ENCODE measurements at places on chromosomes 16 and 17.

- DNase-seq = no peak
Observed at GRCh38 chr16:78290395-78290794, 190.9 kb downstream of the WWOX start.

GRCh38 chr17:50090071-50090470 lies 5.1 kb upstream of the PDK2 start:
- DNase-seq = no peak

DNA sequence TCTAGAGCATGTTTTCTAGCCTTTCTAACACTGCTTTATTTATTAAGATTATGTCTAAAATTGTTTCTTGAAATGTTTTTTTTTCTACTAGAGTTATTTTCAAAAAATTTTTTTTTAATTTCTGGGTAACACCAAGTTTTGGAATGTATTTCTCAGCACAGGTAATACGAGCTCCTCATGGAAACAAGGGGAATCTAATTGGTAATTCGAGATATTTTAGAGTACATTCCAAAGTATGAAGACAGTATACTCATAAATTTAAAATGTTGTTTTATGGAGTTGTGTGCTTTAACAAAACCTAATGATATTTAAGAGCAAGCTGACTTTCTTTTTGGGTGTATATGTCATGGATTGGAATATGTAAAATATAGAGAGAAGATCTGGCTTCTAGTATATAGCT lies 42.4 kb downstream of the OMG start:
- no peak for DNase-seq

GRCh38 chr16:3066440-3066748 lies 954 bp downstream of the IL32 start:
- no peak for DNase-seq

DNA sequence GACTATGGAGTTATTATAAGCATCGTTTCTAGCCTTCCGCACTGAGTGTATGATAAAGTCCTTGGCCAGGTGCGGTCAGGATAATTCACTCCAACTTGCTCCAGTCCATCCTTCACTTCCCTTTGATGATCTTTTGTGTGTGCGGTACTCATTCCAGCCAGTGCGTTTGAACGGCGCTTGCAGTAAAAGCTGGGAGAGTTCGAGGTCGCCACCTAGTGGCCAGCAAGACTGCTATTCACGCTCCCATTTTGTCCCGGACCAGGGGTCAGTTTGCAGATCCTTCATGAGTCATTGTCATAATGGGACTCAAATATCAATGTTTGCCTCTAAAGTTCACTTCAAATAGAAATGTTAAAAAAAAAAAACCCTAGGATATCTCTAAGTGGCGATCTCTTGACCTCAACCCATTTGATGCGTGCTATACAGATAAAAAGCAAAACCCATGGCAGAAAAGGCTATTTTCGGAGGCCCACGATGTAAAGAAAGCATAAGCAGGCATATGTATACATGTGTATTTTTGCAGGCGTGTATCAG lies 417.1 kb downstream of the TMEM114 start:
- peak; percentile 92 for DNase-seq

GRCh38 chr16:58501242-58502131 lies 1.5 kb downstream of the NDRG4 start:
- peak; percentile 95 for DNase-seq

- peak; percentile 42 for DNase-seq
Observed at GRCh38 chr17:83149761-83150251, 70.4 kb downstream of the METRNL start.

GRCh38 chr16:35743101-35743692 lies 2283.8 kb downstream of the TP53TG3F start:
- DNase-seq = no peak

DNA sequence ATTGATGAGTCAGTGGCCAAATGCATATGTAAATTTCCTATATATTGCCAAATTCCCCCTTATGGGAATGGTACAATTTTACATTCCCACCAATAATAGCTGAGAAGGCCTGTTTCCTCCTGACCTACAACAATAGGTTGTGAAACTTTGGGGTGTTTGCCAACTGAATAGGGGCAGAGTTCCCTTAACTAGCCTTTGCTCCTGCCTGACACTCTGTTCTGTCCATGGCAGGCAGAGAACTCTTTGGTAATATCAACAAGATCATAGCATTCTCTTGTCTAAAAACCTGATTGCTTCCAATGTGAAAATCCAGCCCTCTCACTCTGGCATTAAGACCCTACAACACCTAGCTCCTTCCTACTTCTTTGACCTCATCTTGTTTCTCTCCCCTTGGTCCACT lies 149.7 kb downstream of the HAPSTR1 start:
- no peak for DNase-seq

GRCh38 chr17:39737760-39738567 lies at the start of gene GRB7:
Gene GRB7, plus strand, starts transcription at chr17:39737938. Its CDS starts 4,364 bp downstream, at chr17:39742302.
- DNase-seq = peak; percentile 93

- DNase-seq = no peak
Observed at GRCh38 chr16:49940464-49941224, 84.4 kb upstream of the CNEP1R1 start.

DNA sequence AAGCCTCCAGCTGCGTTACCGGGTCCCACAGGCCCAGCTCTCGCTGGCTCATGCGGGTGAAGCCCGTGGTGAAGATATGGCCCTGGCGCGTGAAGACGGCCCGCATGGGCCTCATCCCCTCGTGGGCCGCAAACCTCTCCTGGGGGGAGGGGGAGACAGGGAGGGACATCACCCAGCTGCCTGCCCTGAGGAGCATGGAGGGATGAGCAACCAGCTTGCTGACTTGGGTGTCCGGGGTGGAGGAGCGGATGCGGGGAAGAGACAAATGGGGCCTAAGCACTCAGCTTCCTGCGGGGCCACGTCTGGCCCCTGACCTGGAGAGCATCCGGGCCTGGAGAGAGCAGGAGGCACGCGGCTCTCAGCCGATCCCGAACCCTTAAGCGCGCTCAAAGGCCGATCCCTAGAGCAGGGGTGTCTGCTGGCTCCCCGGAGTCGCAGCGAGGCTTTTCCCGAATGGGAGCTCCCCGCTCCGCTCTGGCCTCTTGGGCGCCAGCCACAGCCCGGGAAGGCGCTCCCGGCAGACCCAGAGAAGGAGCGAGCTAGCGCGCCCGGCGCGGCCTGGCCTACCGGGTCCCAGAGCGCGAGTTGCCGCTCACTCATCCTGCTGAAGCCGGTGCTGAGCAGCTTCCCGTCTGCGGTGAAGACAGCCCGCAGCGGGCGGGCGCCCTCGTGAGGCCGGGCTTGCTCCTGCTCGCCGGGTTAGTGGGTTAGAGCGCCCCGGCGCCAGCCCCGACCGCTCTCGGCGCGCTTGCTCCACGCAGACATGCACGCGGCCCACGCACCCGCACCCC lies 5.0 kb downstream of the CORO6 start:
- DNase-seq = peak; percentile 96

DNA sequence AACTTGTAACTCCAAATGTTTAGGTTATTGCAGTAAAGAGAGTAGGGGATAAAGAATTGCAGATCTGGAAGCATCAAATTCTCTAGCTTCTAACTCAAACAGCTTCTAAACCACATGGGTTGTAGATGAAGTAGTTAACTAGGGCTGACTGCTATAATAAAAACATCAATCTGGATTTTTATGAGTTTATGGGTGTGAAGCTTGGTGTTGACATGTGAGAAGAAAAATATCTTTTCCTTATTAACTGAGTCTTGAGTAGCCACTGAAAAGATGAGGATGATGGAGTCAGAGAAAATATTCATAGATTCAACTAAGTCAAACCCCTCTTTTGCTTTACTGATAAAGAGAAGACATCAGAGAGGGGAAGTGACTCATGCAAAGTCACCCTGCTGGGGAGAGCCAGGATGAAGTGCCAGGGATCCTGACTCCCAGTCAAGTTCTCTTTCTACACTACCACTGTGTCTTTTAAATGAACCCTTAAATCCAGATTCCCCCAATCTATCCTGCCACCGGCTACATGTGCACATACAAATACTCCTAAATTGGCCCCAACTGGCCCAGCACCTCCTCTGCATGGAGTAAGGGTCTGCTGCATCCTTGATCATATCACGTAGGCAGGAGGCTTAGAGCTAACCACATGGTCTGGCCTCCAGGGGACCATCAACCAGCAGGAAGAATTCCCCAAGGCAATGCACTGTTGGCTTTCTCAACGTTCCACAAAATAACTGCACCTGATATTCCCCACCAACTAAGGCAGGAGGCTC lies 264.0 kb upstream of the CCL2 start:
- DNase-seq = peak; percentile 52

- DNase-seq = no peak
Observed at GRCh38 chr17:61783556-61784304, 79.6 kb downstream of the BRIP1 start.

GRCh38 chr17:38672788-38673706 lies 1.7 kb downstream of the EPOP start:
- no peak for DNase-seq

GRCh38 chr16:1494711-1495110 lies 1.6 kb downstream of the TELO2 start:
- no peak for DNase-seq

GRCh38 chr16:64809876-64810629 lies 311.8 kb downstream of the CDH11 start:
- no peak for DNase-seq

DNA sequence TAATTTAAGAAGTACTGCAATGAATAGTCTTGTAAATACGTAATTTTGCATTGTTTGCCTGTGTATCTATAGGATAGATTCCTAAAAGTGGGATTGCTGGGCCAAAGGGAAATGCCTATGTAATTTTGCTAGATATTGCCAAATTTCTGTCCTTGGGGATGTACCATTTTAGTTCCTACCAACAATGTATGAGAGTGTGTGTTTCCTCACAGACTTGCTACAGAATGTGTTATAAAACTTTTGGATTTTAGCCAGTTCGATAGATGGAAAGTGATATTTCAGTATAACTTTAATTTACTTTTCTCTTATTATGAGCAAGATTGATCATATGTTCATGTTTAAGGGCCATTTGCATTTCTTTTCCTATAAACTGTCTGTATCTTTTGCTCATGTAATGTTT lies 8.3 kb downstream of the TANGO6 start:
- DNase-seq = no peak

DNA sequence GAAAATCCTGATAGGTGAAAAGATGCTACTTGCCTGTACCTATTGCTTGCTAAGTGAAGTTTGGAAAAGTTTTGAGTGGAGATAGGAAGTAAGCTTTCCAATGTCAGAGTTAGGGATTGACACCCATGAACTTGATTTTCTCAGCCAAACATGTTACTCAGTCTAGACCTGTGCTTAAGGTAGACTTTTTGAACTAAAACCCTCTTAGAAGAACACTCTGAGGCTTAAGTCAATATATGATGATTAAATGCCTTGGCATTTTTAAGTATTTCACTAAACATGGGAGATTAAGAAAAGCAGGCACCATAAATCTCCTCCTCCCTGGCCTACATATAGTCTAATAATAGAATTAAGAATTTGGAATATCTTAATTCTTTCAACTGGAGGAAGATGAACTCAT lies 785.6 kb upstream of the SOX9 start:
- no peak for DNase-seq

- DNase-seq = no peak
Observed at GRCh38 chr16:26668026-26668425, 398.7 kb upstream of the C16orf82 start.

DNA sequence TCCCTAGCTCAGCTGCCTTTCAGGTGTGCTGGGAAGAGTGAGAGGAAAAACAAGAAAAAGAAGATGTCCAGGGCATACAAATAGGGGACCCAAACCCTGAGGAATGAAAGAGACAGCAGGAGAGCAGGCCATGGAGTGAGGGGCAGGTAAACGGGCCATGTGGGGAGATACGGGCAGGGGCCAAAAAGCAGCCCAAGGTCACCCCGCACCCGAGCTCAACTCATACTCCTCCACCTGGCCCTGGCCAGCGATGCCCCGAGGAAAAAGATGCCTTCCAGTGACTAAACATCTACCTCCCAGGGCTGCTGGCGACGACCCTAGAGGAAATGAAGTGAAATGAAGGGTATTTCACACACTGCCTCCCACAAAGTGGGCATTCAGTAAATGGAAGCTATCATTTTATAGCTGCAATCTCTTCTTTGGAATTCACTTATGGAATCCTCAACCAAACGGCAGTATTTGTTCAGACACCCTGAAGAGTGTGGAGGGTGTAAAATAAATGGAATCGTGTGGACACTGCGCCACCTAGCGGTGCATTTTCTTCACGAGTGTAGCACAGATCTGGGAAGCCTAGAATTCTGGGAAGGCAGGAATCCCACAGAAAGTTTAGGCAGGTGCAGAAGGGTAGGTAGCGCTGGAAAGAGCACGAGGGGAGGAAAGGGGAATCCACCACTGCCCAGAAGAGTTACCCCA lies 14.9 kb downstream of the ELAC2 start:
- peak; percentile 95 for DNase-seq

- no peak for DNase-seq
Observed at GRCh38 chr17:18250259-18250658, 8.3 kb downstream of the FLII start.

DNA sequence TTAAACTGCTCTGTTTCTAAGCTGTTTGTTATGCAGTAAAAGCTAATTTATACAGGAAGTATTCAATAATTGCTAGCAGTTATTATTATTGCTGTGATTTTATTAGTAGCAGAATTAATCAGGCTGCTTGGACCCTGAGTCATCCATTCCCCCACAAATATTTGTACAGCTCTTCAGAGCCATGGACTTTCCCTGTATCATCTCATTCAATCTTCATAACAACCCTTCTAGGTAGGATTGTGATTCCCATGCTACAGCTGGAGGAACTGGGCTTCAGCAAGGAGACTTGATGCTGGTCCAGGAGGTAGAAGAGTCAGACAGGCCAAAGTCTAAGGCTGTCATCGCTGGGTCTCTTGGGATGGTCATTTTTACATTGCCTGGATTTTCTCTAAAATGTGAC lies 208.3 kb downstream of the C16orf95 start:
- DNase-seq = no peak

DNA sequence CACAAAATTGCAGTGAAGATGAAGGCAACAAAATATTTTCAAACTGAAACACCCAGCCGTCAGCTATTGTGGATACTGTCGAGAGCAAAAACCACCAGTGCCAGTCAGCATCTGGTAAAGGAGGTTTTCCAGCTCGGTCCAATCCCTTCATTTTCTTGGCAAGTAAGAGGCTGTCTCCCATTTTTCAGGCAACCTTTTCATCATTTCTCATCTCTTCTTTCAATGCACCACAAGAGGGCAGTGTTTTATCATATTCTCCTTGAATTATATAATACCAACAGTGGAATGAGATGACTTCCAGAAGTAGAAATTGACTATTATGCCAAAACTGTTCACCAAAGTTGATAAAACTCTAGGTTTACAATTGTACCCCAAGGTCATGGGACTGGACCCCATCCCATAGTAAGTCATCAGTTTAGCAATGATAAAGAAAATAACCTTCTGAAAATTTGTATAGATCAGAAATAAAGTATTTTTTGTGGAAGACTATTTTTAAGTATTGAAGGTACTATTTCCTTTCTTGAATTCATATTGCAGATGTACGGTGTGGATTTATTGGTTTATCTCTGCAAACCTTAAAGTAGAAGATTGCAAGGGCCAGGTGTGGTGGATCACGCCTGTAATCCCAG lies 16.8 kb downstream of the NQO1 start:
- no peak for DNase-seq

GRCh38 chr17:40355123-40355803 lies 9.3 kb downstream of the GJD3 start:
- DNase-seq = peak; percentile 100

- DNase-seq = no peak
Observed at GRCh38 chr16:9068886-9069285, 22.6 kb upstream of the HAPSTR1 start.

GRCh38 chr16:74718140-74718539 lies 17.5 kb upstream of the MLKL start:
- no peak for DNase-seq

Measured in endodermal cell (in vitro differentiated cells).